ENCODE measurements at places on chromosomes 11 and 22. TPM values are rescaled to one million over a fixed set of nuclear protein-coding genes. Genes with fewer than 3 reads are reported as not detected.

- no peak for DNase-seq
Observed at GRCh38 chr11:70688142-70688541, 289.8 kb downstream of the CTTN start.

The YWHAH gene
- total RNA-seq: 645 TPM

DNA sequence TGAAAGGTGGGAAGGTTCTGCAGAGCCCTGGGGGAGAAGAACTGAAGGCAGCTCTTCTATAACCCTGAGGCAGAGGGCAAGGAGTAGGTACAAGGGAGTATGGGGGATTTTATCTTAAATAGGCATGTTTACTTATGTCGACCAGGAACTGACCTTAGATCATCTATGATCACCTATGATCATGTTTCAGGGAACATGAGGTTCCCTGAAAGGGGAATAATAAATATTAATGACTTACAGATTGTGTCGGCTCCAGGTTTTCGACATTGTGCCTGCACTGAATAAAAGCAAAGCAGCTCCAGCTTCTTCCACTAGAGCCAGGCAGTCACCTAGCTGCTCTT is 9.9 kb downstream of the GSTP1 start:
- DNase-seq: no peak

DNA sequence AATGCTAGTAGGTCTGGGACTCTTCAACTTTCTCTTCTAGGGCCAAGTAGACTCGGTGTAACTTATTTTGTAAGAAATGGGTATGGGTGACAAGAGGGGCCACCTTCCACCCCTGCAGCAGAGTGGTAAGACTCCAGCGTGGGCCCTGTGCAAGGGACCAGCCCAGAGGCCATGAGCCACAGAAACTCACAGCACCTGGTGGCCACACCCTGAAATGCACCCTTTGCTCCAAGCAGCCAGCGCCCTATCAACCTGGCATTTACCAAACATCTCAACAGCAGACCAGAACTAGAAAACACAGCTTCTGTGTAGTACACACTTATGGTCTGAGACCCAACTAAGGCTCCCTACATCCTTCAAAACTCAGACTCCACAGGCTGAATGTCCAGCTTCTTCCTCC is 5.7 kb downstream of the CDCA5 start:
- no peak for DNase-seq

DNA sequence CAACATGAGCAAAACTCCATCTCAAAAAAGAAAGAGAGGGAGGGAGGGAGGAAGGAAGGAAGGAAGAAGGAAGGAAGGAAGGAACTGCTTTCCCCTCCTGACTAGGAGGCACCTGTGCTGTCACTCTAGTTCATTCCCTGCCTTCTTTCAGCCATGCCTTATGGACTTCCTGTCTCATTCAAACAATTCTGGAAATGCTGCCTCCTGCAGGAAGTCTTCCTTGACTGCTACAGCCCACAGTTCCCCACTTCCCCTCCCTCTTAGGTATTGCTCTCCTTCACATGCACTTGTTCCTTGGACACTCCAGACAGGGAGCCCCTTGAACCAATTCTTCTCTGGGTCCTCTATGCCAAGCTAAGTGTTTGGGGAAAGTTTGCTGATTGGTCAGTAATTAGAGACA is 31.6 kb upstream of the WNT11 start:
- no peak for DNase-seq

- no peak for DNase-seq
Observed at GRCh38 chr22:46111645-46112306, 38.5 kb upstream of the PPARA start.

The FOLH1 gene
- total RNA-seq: 46.9 TPM

GRCh38 chr11:106621484-106621883 is 396.8 kb downstream of the GUCY1A2 start:
- DNase-seq: no peak

The VWCE gene
- total RNA-seq: 11.6 TPM

DNA sequence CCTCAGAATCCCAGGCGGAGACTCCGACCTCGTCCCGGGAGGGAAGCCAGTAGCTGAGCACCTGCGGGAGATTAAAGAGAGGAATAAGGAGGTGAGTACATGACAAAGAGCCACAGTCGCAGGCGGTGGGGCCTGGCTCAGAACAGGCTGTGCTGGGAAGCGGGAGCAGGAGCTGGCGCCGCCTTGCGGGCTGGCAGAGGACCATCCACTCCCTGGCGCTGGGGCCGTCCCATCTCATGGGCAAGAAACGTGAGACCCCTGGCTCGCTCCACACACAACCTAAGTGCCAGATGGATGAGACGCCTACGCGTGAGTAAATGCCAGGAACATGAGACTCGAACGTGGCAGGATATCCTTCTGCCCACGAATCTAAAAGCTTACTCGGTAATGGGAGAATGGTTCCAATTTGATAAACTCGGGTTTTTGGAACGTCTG is 6.3 kb downstream of the CEND1 start:
- DNase-seq: peak; percentile 85

- DNase-seq: no peak
Observed at GRCh38 chr11:65912845-65913244, 6.0 kb downstream of the C11orf68 start.

- DNase-seq: no peak
Observed at GRCh38 chr22:23530106-23530505, 50.0 kb downstream of the IGLL1 start.

The WT1 gene
- not detected for total RNA-seq

GRCh38 chr22:35455529-35455928 is 55.6 kb downstream of the MCM5 start:
- no peak for DNase-seq

GRCh38 chr11:44878711-44879110 is 72.0 kb downstream of the TP53I11 start:
- DNase-seq: no peak

The RELT gene
- 8.8 TPM for total RNA-seq

The C11orf65 gene
- 4.2 TPM for total RNA-seq

The SIK2 gene
- total RNA-seq: 44.9 TPM

The SEZ6L gene
- 91.0 TPM for total RNA-seq

The TUB gene
- 90.5 TPM for total RNA-seq

- DNase-seq: no peak
Observed at GRCh38 chr11:114348200-114349191, 51.8 kb downstream of the C11orf71 start.

- DNase-seq: no peak
Observed at GRCh38 chr22:46576556-46577367, 39.3 kb upstream of the CELSR1 start.

The RBMXL2 gene
- 0.34 TPM for total RNA-seq

The BCO2 gene
- 20.8 TPM for total RNA-seq

- peak; percentile 29 for DNase-seq
Observed at GRCh38 chr11:123590296-123590912, 64.0 kb downstream of the SCN3B start.

DNA sequence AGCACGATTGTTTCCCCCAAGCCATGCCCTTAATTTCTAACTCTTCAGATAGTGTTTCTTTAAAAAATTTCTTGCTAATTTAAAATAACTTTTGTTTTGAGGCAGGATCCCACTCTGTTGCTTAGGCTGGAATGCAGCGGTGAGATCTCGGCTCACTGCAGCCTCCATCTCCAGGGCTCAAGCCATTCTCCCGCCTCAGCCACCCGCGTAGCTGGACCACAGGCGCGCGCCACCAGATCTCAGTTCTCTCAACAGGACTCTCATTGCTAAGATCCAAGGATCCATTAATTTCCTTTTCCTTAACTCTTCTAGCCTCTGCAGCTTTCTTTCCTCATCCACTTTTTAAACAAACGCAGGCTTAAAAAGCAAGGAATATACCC is 327 bp upstream of the MED17 start:
- no peak for DNase-seq

- DNase-seq: peak; percentile 85
Observed at GRCh38 chr11:86244063-86244521, 461 bp upstream of the EED start.

GRCh38 chr11:130710497-130711012 is 205.7 kb downstream of the SNX19 start:
- DNase-seq: peak; percentile 39

GRCh38 chr11:55920537-55920936 is 6.2 kb upstream of the OR5W2 start:
- DNase-seq: no peak

DNA sequence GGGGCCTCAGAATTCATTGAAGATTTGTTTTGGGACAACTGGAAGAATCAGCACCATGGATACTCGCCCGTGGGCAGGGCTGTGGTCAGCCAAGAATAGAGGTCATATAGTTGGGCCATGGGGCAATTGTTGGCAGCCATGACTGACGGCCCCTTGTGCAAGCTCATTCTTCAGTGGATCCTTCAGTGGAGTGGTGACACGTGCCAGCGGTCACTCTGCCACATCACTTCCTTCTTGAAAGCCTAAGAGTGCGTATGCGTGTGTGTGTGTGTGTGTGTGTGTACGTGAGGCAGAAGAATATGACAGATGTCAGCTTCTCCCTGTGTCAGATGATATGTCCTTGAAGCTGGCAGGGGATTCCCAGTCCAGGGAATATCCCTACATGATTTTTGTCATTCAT is 1.8 kb upstream of the IL18BP start:
- no peak for DNase-seq

GRCh38 chr22:32324505-32325415 is 32.9 kb upstream of the RFPL3 start:
- no peak for DNase-seq

GRCh38 chr11:40118026-40118425 is 1341.4 kb downstream of the LRRC4C start:
- DNase-seq: no peak

- no peak for DNase-seq
Observed at GRCh38 chr11:27717801-27718229, 17.6 kb upstream of the BDNF start.

DNA sequence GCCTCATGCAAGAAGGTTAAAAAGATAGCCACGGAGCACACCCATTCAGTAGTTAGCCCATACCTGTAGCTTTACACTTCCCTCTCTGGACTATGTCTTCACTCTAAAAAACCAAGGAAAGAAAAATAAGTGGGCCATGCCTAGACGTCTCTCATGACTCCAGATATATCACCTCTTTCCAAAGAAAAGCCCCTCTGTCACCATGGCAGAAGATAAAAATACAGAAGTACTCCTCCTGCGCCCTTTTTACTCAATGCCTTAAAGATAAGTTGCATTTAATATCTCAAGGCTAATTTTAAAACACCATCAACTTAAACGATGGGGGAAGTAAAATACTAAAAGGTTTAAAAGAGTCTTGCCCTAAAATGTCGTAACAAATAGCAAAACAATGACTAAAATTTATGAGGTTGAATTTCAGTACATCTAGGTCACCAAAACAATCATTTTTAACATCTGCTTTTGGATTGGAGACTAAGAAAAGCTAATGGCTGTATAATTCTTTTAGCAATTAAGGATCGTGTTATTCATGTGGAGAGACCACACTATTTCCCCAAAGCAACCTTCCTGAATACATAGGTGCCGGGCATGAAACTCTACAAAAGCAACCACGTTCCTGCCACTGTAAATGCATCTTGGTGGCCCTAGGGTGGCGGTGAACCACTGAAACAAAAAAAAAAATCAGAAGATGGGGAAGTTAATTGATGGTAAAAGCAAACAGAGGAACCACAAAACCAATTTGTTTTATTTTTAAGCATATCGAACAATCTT is 46.0 kb downstream of the CELF1 start:
- DNase-seq: no peak

The COMT gene
- total RNA-seq: 124 TPM

- no peak for DNase-seq
Observed at GRCh38 chr22:30239488-30240405, 6.8 kb downstream of the LIF start.

DNA sequence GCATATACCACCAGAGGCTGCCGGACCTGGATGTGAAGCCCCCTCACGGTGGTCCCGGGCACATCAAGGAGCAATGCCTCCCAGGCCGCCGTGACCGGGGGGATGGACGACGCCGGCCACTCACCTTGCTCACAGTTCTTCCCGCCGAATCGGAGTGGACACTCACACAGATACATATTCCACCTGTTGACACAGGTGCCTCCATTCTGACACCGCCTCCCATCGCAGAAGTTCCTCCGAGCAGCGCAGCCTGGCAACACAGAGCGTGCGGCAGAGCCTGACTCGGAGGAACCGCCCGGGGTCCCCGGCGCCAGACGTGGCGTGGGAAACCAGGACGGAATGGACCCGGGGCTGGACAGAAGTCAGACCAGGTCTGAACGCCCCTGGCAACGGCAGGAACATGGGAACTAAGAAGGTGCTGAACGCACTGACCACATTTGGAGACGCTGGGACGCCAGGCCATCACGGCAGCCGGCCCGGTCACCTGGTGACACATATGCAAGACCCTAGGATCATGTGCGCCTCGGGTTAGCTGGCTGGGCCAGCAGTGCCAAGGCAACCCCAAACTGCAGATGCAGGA is 74.2 kb downstream of the TRMU start:
- DNase-seq: no peak

DNA sequence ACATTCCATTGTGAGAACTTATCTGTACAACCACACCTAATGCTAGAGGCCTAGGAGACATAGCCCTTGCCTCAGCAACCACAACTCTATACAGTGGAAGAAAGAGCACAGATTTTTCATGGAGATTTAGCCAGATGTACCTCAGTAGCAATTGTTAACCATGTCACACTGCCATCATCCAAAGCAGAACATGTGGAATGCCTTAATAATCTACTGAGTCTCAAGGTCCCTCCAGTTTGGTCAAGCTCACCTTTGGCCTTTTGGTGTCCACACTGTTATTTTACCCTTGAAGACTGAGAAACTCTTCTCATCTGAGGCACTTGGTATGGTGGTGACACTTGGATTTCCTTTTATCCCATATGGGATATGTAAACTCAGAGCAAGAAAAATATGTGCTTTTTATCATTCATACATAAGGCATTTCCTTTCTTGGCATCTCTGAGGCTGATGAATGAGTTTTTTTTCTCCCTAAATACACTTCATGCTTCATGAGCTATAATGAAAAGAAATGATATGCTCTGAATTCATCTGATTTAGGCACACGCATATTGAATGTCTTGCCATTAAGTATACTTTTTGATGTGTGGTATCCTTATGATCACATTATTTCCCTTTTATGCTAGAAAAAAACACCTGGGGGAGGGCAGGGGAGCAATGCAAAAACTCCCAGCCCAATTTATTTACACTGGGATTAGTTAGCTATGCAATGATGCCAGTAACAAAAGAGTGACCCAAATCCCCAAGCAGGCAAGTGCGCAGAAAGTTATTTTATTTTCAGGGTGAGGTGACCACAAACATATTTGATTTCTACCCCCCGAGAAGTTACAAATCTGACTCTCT is 63.3 kb upstream of the ME3 start:
- DNase-seq: no peak

- DNase-seq: peak; percentile 28
Observed at GRCh38 chr11:8252946-8253345, 10.7 kb downstream of the LMO1 start.

Data from dorsolateral prefrontal cortex (tissue), 122 donors.